Liver (tissue), 10 donors: ENCODE measurements at places on chromosomes 6 and 20.

DNA sequence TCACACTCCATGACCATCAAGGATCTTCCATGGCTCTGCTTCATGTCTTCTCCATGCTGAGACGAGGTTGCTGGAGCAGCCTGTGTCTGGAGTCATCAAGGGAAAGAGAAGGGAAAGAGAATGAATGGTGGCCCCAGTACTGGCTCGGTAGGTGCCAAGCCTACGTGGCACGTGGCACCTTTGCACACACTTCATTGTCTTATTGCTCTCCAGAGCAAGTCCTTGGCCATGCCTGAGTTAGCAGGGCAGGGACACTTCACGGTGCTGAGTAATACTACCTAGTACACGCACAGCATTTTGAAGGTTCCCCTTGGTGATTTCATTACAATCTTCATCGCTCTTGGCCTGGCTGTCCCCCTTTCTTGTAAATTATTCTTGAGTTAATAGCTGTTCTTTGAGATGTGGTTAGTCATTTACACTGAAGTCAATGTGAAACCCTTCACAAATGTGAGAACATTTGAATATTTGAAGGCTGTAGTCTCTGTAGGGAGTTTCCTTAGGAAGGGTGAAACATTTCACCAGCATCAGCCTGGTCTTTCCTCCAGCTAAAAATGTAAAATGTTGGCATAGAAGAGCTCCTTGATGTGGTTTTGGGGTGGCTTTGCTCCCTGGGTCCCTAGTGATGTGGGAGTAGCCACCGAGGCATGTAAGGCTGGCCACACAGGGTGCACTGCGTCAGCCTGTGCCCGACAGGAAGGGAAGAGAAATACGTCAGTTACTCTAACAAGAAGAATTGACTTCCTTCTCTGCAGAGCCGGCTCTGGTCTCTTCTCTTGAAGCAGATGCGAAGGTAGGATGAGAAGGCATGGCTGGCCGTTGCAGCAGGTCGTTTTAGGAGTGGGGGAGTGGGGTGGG lies at the start of gene SYTL3:
SYTL3 (plus strand) TSS at position 766 of the 855 bp plus-strand sequence. CDS start 13,215 bp downstream, outside the sequence.
- peaks cover 4% of the 10 kb centered on the region for H3K4me1 ChIP-seq
- peak; percentile 30 for DNase-seq
- H3K36me3 ChIP-seq, result no peaks in the 10 kb centered on the region

- no peaks in the 10 kb centered on the region for H3K27me3 ChIP-seq
- no peaks in the 10 kb centered on the region for H3K36me3 ChIP-seq
- H3K27ac ChIP-seq, result no peak overlapping the region
- H3K4me3 ChIP-seq, result no peak overlapping the region
Observed at GRCh38 chr20:57508381-57508780, 16.6 kb downstream of the CTCFL start.

- DNase-seq, result no peak
- peaks cover 2% of the 10 kb centered on the region for H3K36me3 ChIP-seq
- H3K4me3 ChIP-seq, result no peak overlapping the region
- peaks cover 10% of the 10 kb centered on the region for H3K4me1 ChIP-seq
- H3K27ac ChIP-seq, result no peak overlapping the region
Observed at GRCh38 chr20:5977223-5977622, 26.8 kb downstream of the MCM8 start.

GRCh38 chr20:36887752-36888090 lies 11.8 kb downstream of the TLDC2 start:
- H3K36me3 ChIP-seq, result peaks cover 15% of the 10 kb centered on the region
- no peak overlapping the region for H3K27ac ChIP-seq
- peaks cover 5% of the 10 kb centered on the region for H3K4me1 ChIP-seq
- DNase-seq, result no peak

DNA sequence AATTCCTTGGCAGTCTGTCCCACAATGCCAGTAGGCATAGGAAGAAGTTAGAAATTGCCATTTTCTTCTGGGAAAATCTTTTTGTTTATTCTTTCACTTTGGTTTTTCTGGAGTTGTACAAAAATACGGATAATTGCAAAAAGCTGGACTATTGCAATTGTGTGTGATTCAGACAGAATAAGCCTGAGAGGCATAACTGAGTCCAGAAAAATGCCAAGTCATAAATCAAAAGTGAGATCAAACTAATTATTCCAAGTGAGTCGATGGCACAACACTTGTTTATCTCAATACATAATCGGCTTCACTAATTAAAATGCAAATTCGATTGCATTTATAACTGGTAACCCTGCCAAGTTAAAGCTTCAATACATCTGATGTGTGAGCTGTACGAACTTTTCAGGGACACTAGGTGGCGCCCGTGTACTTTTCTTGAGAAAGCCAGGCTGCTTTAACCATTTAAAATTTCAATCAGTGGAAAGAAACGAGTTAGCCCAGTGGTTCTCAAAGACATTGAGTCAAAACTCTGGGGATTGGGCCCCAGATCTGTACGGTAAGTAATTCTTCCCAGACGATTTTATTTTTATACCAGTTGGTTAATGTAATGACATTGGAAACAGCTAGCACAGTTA lies 102.6 kb downstream of the LAMP5 start:
- no peak overlapping the region for H3K27ac ChIP-seq
- no peaks in the 10 kb centered on the region for H3K27me3 ChIP-seq
- H3K4me3 ChIP-seq, result no peak overlapping the region
- H3K36me3 ChIP-seq, result no peaks in the 10 kb centered on the region
- peak; percentile 51 for DNase-seq

DNA sequence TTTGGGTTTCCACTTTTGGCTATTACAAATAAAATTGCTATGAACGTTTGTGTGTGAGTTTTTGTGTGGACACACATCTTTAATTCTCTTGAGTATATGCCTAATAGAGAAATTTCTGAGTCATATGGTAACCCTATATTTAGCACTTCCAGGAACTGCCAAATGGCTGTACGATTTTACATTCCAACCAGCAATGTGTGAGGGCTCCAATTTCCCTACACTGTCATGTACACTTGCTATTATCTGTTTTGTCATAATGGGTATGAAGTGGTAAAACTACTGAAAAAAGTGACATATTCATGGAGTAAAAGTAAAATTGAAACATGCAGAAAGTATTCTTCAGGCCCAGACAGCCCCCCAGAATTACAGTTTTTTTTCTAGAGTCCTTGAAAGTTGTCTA lies 59.6 kb upstream of the ESR1 start:
- no peak overlapping the region for H3K27ac ChIP-seq
- no peaks in the 10 kb centered on the region for H3K27me3 ChIP-seq
- no peak overlapping the region for H3K4me3 ChIP-seq
- peaks cover 3% of the 10 kb centered on the region for H3K4me1 ChIP-seq
- no peaks in the 10 kb centered on the region for H3K36me3 ChIP-seq

DNA sequence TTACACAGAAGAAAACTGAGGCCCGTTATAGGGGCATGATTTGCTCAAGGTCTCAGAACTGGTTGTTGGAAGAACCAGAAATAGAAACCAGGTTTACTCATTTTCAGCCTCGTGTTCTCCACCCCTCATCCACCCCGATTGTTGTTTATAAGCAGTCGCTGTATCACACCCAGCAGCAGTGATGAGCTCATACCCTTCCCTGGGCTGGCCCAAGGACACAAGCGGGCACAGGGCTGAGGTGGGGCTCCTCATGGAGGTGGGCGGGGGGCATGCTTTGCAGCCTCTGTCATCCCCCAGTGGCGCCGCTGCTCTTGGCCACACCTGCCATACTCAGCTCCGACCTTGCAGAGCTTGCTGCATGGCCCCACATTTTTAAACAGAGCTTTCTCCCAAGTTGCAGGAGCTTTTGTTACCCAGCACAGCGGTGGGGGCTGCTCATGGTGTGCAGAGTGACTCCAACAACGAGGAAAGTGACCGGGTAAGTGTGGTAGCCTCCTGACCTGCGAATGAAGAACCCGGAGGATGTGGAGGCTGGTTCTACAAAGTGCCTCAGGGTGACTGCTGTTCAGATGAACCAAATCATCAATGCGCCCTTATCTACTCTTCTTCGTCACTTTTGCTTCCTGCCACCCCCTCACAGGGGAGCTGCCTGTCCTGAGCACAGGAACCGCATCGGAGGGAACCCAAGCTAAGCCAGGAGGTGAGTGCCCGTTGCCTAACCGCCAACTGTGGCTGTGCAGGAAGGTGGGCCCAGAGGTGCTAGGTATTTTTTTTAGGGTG lies 43.6 kb upstream of the NKX2-2 start:
- H3K4me1 ChIP-seq, result peaks cover 4% of the 10 kb centered on the region
- no peaks in the 10 kb centered on the region for H3K27me3 ChIP-seq
- no peaks in the 10 kb centered on the region for H3K36me3 ChIP-seq
- no peak overlapping the region for H3K27ac ChIP-seq
- no peak overlapping the region for H3K4me3 ChIP-seq

DNA sequence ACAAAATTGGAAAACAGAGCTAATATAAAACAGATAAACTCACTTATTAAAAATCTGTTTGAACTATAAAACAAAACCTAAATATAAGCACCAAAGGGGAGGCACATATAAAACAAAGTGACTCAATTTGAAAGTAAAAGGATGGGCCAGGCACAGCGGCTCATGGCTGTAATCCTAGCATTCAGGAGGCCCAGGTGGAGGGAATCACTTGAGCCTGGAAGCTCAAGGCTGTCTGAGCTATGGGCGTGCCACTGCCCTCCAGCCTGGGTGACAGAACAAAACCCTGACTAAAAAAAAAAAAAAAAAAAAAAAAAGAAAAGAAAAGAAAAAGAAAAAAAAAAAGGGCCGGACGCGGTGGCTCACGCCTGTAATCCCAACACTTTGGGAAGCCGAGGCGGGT lies 31.1 kb upstream of the SMAP1 start:
- DNase-seq, result no peak
- H3K4me3 ChIP-seq, result no peak overlapping the region
- H3K36me3 ChIP-seq, result no peaks in the 10 kb centered on the region
- no peaks in the 10 kb centered on the region for H3K27me3 ChIP-seq
- H3K4me1 ChIP-seq, result no peaks in the 10 kb centered on the region
- H3K27ac ChIP-seq, result no peak overlapping the region

GRCh38 chr20:9646375-9646774 lies 132.0 kb downstream of the LAMP5 start:
- H3K4me1 ChIP-seq, result no peaks in the 10 kb centered on the region
- no peak overlapping the region for H3K27ac ChIP-seq
- H3K4me3 ChIP-seq, result no peak overlapping the region
- no peak for DNase-seq
- no peaks in the 10 kb centered on the region for H3K36me3 ChIP-seq

- H3K4me3 ChIP-seq, result no peak overlapping the region
- no peaks in the 10 kb centered on the region for H3K36me3 ChIP-seq
- H3K27ac ChIP-seq, result no peak overlapping the region
- H3K27me3 ChIP-seq, result no peaks in the 10 kb centered on the region
- no peaks in the 10 kb centered on the region for H3K4me1 ChIP-seq
- DNase-seq, result no peak
Observed at GRCh38 chr6:13044390-13044789, 283.9 kb downstream of the TBC1D7 start.
